ENCODE measurements at places on chromosomes 5 and 9.

DNA sequence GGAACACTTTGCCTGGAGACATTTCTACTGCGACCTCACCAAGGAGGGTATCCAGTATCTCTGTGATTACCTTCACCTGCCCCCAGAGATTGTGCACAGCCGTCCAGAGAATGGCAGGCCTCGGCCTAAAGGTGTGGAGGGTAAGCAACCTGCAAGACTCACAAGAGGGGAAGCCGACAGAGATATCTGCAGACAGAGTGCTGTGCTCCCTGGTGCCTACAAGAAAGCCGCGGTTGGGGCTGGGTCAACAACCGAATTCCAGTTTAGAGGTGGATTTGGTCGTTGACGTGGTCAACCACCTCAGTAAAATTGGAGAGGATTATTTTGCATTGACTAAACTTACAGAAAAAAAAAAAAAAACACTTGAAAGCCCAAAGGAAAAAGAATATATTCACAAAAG, 107.8 kb upstream of the ISL1 start:
- no peak for DNase-seq

GRCh38 chr9:96067004-96067403, 191.5 kb downstream of the ERCC6L2 start:
- no peak for DNase-seq

DNA sequence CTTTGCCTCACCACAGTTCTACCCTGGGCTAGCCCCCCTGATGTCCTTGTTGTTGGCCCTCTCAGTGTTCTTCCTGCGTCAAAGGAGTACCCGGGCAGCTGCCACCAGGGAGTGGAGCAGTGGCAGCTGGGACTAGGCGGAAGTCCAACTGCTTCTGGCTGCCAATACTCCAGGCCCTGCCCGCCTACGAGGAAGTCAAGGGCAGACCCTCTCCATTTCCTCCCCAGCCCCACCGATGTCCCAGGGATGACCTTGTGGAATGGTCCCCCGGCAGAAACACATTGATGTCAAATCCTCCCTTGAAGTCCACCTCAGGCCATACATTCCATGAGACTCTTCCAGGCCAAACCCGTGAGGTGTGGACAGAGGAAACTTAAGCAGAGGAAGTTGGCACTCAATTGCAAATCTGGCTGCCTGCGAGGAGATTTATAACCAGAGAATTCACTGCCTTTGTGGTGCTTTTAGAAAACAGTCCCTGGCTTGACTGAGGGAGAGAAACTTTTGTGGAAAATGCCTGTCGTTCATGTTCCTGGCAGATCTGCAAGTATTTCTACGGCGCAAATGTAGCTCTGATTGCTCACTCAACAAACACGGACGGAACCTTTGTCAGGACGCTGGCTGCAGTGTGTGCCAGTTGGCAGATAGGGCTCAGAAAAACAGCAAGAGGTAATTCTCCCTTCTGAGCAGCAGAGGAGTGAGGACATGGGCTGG, 339.7 kb downstream of the RAB3C start:
- DNase-seq, result no peak

- DNase-seq, result no peak
Measured at GRCh38 chr9:137952976-137953666, 75.5 kb downstream of the CACNA1B start.

GRCh38 chr5:137462816-137463520, 36.2 kb downstream of the SPOCK1 start:
- no peak for DNase-seq

DNA sequence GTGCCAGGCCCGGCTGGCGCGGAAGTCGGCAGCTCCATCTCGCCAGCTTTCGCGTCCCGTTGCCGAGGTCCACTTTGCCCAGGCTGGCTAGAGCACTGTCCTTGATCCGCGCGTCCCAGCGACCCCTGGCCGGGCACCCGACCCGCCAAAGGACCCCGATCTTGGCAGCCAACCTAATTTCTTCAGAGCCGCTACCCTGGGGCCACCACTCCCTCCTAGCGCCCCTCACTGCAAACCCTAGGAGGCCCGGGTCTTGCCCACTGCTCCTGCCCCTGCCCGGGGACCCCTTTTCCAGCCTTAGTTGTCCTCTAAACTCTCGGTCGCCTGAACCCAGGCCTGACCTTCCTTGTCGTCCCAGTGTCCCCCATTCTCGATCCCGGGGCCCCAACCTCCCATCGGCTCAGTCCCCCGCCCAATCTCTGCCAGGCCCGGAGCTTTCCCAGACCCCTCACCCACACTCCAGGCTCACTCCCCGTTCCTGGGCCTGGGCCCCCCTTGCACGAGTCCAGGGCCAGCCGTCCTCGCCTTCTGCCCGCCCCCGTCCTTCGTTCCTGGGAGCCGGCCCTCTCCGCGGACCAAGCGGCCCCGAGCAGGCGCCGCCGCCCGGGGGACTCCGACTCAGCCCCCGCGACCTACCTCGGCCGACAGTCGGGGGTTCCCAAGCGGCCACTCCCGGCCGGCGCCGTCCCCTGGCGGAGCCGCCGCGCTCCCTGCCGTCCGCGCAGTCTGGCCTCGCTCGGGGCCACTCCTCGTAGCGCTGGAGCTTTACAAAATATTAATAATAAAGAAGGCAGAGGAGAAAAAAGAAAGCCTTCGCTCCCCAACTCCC, 701 bp upstream of the LMX1B start:
- DNase-seq, result peak; percentile 23

DNA sequence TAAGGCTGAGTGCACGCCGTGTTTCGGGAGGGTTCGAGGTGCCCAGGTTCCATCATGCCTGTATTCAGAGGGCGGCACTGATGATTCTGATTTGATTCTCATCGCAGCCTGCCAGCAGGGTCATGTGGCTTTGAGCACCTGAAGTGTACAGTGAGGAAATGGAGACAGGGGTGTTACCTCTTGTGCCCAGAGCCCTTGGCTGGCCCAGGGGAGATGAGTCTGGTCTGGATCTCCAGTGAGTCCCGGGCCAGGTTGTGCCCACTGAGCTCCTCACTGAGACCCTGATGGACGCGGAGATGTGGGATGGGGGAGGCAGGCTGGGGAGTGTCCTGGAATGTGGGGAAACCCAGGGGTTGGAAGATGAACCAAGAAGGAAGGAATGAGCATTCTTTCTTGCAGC, 54.7 kb downstream of the GADD45G start:
- DNase-seq, result no peak

- DNase-seq, result no peak
Measured at GRCh38 chr9:91349115-91349555, 12.6 kb downstream of the AUH start.

- DNase-seq, result no peak
Measured at GRCh38 chr9:14780251-14780650, 57.7 kb upstream of the CER1 start.

DNA sequence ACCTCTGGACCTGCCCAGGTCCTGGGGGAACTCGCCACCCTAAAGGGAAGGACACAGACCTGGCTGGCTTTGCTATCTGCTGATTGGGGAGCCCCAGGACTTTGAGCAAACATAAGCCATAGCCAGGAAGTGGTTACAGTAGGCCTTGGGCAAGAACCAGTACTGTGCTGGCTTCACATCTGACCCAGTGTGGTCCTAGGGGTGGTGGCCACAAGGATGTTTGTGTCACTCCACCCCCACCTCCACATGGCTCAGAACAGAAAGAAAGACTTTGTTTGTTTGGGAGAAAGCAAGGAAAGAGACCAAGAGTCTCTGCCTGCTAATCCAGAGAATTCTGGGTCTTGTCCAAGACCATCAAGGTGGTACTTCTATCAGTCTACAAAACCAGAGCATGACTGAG, 334.2 kb downstream of the SPOCK1 start:
- no peak for DNase-seq

Measured in glutamatergic neuron (in vitro differentiated cells).